ENCODE measurements at places on chromosomes 6 and 20.

GRCh38 chr20:2817341-2817726, 1.2 kb downstream of the TMEM239 start:
- no peaks in the 10 kb centered on the region for H3K36me3 ChIP-seq
- H3K4me1 ChIP-seq = peaks cover 18% of the 10 kb centered on the region
- no peak for DNase-seq
- no peak overlapping the region for H3K27ac ChIP-seq
- H3K27me3 ChIP-seq = peaks cover 56% of the 10 kb centered on the region

DNA sequence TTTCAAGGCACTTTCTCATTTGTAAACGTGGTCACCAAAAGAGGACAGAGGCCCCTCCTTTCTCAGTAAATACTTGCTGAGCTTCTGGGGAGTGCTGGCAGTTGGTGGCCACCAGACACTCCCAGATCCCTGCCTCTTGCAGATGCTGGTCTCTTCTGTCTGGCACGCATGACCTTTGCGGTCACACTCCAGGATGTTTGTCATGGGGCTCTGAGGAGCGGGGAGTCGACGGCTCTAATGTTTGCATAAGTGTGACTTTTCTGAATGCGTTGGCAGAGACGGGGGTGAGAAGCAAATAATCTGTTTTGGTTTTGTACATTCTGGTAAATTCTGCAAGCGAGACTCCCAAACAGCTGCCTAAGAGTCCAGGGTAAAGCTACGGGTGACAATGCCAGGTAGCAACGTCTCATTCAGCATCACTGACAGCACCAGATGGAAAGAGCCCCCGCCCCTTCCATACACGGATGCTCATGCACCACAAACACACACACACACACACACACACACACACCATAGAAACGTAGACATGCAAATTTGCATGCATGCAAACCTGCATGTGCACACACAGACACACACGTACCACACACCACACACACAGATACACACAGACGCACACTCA, 101.1 kb downstream of the YTHDF1 start:
- H3K36me3 ChIP-seq = no peaks in the 10 kb centered on the region
- no peak overlapping the region for H3K27ac ChIP-seq
- H3K27me3 ChIP-seq = no peaks in the 10 kb centered on the region
- no peak for DNase-seq
- H3K4me3 ChIP-seq = no peak overlapping the region

DNA sequence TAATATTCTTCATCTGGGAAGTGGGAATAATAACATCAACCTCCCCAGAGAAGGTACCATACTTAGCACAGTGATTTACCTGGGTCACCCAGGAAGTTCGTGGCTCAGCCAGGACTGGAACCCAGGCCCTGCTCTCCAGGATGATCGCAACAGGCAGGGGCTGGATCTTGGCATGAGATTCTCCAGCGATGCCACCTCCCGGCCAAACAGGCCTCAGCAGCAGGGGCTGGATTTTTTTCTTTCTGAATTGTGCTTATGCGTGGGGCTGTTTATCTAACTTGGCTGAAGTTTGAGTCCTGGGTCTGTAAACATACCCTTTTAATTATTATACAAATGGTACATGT, 129.5 kb upstream of the PTPN1 start:
- no peaks in the 10 kb centered on the region for H3K27me3 ChIP-seq
- H3K4me1 ChIP-seq = peaks cover 70% of the 10 kb centered on the region
- no peak overlapping the region for H3K27ac ChIP-seq
- H3K36me3 ChIP-seq = no peaks in the 10 kb centered on the region
- H3K4me3 ChIP-seq = no peak overlapping the region

- H3K4me1 ChIP-seq = no peaks in the 10 kb centered on the region
- H3K27me3 ChIP-seq = peaks cover 15% of the 10 kb centered on the region
- H3K4me3 ChIP-seq = no peak overlapping the region
- H3K36me3 ChIP-seq = no peaks in the 10 kb centered on the region
- H3K27ac ChIP-seq = no peak overlapping the region
Measured at GRCh38 chr20:36030149-36030548, 61.8 kb downstream of the CNBD2 start.

DNA sequence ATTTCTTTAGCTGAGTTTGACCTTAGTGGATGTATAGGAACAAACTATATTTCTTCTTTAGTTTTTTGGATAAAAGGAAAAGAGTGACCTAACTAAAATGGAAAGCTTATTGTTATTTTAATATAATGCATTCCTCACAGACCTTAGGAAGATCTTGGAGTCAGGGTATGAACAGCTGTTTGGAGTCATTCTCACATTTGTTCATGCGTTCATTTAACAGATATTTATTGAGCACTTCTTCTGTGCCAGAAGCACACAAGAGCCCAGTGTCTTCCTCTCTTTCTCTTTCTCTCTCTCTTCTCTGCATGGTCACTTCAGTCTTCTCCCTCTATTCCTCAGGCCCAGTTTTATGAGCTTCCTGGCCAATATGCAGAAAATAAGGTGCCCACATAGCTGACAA, 744.0 kb upstream of the MAP3K7 start:
- no peak overlapping the region for H3K27ac ChIP-seq
- H3K36me3 ChIP-seq = no peaks in the 10 kb centered on the region
- no peak overlapping the region for H3K4me3 ChIP-seq
- no peaks in the 10 kb centered on the region for H3K27me3 ChIP-seq
- no peak for DNase-seq

- no peaks in the 10 kb centered on the region for H3K4me1 ChIP-seq
- H3K36me3 ChIP-seq = no peaks in the 10 kb centered on the region
- DNase-seq = no peak
- H3K4me3 ChIP-seq = no peak overlapping the region
- no peak overlapping the region for H3K27ac ChIP-seq
Measured at GRCh38 chr20:13960525-13960924, 29.9 kb downstream of the SEL1L2 start.

GRCh38 chr20:50568549-50568942, 58.4 kb downstream of the PTPN1 start:
- H3K36me3 ChIP-seq = peaks cover 67% of the 10 kb centered on the region
- H3K27ac ChIP-seq = peak overlapping the region; percentile 31
- DNase-seq = no peak

- no peak overlapping the region for H3K27ac ChIP-seq
- no peak overlapping the region for H3K4me3 ChIP-seq
- no peaks in the 10 kb centered on the region for H3K36me3 ChIP-seq
- H3K4me1 ChIP-seq = no peaks in the 10 kb centered on the region
- no peaks in the 10 kb centered on the region for H3K27me3 ChIP-seq
- no peak for DNase-seq
Measured at GRCh38 chr6:3808759-3809514, 40.2 kb upstream of the FAM50B start.

DNA sequence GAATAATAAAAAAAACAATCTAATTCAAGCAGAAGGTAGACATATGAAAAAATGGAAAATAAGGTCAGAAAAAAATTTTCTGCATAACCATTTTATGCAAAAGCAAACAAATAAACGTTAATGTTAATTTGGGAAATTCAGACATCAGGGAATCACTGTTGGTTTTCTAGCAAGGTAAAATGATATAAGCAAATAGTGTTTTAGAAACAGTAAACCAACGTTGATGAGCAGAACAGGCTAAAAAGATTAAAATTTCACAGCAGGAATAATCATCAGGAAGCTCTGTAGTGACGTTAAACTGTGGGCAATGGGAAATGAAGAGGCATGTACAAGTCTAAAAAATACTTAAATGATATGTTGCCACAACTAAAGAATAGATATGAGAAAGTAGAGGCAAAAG, 54.5 kb upstream of the HMGCLL1 start:
- H3K4me1 ChIP-seq = no peaks in the 10 kb centered on the region
- no peak overlapping the region for H3K27ac ChIP-seq
- H3K36me3 ChIP-seq = no peaks in the 10 kb centered on the region
- no peak for DNase-seq

DNA sequence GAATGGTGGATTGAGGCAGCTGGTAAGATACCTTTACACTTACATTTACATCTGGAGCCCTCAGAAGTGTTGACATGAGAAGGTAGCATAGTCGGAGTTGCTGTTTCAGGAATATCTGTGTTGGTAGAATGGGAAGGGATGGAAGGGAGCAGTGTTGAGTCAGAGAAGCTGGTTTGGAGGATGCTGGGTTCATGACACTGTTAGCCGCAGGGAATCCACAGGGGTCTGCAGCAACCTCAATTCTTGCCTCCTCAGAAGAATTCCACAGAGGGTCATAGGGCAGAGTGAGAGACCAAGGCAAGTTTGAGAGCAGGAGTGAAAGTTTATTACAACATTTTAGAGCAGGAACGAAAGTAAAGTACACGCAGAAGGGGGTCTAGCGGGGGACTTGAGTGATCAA, 536.8 kb downstream of the QKI start:
- H3K27ac ChIP-seq = no peak overlapping the region
- no peaks in the 10 kb centered on the region for H3K4me1 ChIP-seq
- H3K4me3 ChIP-seq = no peak overlapping the region
- peaks cover 25% of the 10 kb centered on the region for H3K27me3 ChIP-seq
- DNase-seq = no peak

- peaks cover 25% of the 10 kb centered on the region for H3K4me1 ChIP-seq
- no peak overlapping the region for H3K27ac ChIP-seq
- no peak overlapping the region for H3K4me3 ChIP-seq
- H3K36me3 ChIP-seq = peaks cover 10% of the 10 kb centered on the region
Measured at GRCh38 chr6:15623276-15624116, 39.3 kb downstream of the DTNBP1 start.

- DNase-seq = no peak
- H3K27ac ChIP-seq = no peak overlapping the region
- H3K4me3 ChIP-seq = no peak overlapping the region
- no peaks in the 10 kb centered on the region for H3K36me3 ChIP-seq
Measured at GRCh38 chr6:96675597-96675996, 112.7 kb downstream of the FHL5 start.

- H3K27ac ChIP-seq = no peak overlapping the region
- H3K36me3 ChIP-seq = no peaks in the 10 kb centered on the region
- no peaks in the 10 kb centered on the region for H3K4me1 ChIP-seq
- H3K4me3 ChIP-seq = no peak overlapping the region
- DNase-seq = no peak
Measured at GRCh38 chr6:14827354-14827753, 418.5 kb upstream of the JARID2 start.

DNA sequence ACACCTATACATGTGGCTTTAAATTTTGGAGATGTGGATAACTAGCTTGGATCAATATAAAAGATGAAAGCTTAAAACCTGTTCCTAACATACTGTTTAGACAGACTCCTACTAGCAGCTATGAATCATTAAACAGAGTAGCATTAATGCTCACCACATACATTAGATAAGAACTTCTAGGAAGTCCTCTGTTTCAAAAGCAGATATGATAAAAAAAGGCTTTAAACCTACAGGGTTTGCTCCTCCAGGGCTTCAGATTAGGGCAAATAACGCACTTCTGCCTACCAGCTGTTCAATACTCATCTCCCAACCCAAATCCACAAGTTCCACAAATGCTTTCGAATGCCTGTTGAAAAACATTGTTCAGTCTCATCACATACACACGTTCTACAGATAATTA, 1.5 kb downstream of the REPS1 start:
- peak overlapping the region; percentile 74 for H3K4me3 ChIP-seq
- H3K4me1 ChIP-seq = peaks cover 12% of the 10 kb centered on the region
- DNase-seq = no peak
- H3K27ac ChIP-seq = peak overlapping the region; percentile 35
- no peaks in the 10 kb centered on the region for H3K36me3 ChIP-seq

DNA sequence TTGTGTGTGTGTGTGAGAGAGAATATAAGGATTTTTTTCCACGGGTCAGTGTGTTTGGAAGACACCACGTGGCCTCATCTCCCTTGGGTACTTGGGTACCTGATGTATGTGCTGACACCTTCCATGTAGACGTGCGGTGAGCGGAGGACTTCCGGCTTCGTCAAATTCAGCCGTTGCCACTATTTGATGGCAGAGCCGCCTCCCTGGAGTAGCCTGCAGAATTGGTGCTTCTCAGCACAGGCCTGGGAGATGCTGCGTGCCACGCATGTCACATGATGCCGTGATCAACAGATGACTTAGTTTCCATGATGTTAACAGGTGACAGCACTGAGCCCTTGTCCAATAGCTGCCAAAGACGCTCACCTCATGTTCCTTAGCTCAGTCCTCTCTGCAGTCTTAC, 69.4 kb downstream of the CDH4 start:
- H3K27me3 ChIP-seq = no peaks in the 10 kb centered on the region
- H3K4me1 ChIP-seq = no peaks in the 10 kb centered on the region
- H3K4me3 ChIP-seq = no peak overlapping the region
- H3K36me3 ChIP-seq = no peaks in the 10 kb centered on the region
- no peak for DNase-seq
- no peak overlapping the region for H3K27ac ChIP-seq

DNA sequence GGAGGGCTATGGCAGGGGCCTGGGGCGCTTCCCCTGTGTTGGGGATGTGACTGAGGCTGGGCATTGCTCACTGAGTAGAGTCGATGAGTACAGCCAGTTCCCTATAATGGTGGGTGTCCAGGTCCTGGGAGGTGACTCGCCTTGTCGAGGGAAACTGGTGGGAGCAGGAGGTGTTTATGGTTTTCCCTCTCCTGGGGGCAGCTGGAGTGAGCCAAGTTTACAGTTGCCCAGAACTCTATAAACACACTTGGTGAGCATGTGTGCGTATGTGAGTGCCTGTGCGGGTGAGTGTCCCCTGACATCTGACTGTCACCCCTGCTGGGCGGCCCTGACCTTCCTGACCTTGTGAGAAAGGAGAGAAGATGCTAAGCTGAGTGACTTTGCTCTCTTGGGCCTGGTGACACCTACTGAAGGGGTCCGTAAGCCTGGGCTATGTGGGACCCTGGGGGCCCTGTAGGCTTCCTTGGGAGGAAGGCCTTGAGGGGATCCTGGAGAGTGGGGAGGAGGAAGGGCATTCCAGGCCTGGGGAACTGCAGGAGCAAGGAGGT, 65.9 kb downstream of the VEGFA start:
- DNase-seq = no peak
- H3K36me3 ChIP-seq = no peaks in the 10 kb centered on the region
- H3K27me3 ChIP-seq = peaks cover 3% of the 10 kb centered on the region
- H3K4me1 ChIP-seq = no peaks in the 10 kb centered on the region
- no peak overlapping the region for H3K27ac ChIP-seq

DNA sequence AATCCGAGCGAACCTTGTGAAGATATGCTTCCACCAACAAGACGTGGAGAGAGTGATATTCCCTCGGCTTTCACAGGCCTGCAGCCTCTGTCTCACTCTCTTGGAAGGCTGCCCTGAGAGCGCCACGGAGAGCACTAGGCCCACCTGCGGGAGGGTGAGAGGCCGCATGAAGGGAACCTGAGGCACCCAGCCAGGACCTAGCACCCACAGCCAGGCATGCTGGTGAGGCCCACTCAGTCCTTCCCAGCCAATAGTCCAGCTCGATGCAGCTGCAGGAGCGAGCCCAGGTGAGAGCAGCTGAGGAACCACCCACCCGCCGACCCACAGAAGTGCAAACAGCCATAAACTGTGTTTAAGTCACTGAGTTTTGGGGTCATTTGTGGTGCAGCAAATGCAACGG, 227.2 kb downstream of the QKI start:
- H3K4me1 ChIP-seq = no peaks in the 10 kb centered on the region
- no peaks in the 10 kb centered on the region for H3K36me3 ChIP-seq
- no peak overlapping the region for H3K27ac ChIP-seq
- no peak overlapping the region for H3K4me3 ChIP-seq

DNA sequence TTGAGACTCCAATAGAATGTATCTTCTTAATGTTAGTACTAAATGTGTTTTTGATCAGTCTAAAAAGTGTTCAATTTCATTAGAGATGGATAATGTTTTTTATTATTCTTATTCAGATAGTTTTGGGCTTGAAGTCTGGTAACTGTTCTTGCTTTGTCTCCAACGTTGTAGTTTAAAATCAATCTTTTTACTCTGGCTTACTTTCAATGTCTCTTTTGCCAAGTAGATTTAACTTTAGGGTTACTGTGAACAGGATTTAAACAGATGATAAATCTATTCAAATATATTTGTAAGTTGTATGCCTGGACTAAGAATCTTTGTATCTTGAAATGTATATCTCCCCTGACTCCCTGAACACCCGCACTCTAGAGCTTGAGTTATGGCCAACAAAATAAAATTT, 51.1 kb downstream of the SGK1 start:
- H3K4me3 ChIP-seq = no peak overlapping the region
- H3K27me3 ChIP-seq = no peaks in the 10 kb centered on the region
- no peak for DNase-seq
- no peak overlapping the region for H3K27ac ChIP-seq
- H3K4me1 ChIP-seq = peaks cover 5% of the 10 kb centered on the region
